ENCODE measurements at places on chromosomes 5 and 9. TPM values are rescaled to one million over a fixed set of nuclear protein-coding genes. Genes with fewer than 3 reads are reported as not detected.

IL7R gene
- polyA plus RNA-seq: 2.3 TPM

PCDHA12 gene
- polyA plus RNA-seq: 0.05 TPM

SH3TC2 gene
- 2.1 TPM for polyA plus RNA-seq

LVRN gene
- 1.6 TPM for polyA plus RNA-seq

CD274 gene
- 0.60 TPM for polyA plus RNA-seq

PELO gene
- polyA plus RNA-seq: 12.0 TPM

TMEM267 gene
- 6.8 TPM for polyA plus RNA-seq

CYLC2 gene
- polyA plus RNA-seq: not detected

OR13C5 gene
- not detected for polyA plus RNA-seq

KIF20A gene
- polyA plus RNA-seq: 13.8 TPM

DNA sequence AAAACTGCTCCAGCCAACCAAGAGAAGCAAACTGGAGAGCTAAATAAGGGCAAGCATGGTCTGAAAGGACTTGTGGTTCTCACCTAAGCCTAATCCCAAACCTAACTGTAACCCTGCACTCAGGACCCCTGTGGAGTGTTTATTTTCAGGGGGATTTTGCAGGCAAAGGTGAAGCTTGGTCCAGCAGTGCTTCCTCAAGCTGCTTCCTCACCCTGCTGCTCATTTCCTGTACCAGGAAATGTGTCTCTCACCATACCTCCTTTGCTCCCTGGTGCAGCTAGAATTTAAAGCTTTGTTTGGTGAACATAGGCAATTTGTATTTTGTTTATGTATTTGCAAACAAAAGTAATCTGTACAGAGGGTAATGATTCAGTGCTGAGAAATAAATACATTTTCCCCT is 50.2 kb downstream of the CARTPT start:
- DNase-seq: no peak

GRCh38 chr5:11681796-11682195 is 222.4 kb downstream of the CTNND2 start:
- DNase-seq: no peak

DNA sequence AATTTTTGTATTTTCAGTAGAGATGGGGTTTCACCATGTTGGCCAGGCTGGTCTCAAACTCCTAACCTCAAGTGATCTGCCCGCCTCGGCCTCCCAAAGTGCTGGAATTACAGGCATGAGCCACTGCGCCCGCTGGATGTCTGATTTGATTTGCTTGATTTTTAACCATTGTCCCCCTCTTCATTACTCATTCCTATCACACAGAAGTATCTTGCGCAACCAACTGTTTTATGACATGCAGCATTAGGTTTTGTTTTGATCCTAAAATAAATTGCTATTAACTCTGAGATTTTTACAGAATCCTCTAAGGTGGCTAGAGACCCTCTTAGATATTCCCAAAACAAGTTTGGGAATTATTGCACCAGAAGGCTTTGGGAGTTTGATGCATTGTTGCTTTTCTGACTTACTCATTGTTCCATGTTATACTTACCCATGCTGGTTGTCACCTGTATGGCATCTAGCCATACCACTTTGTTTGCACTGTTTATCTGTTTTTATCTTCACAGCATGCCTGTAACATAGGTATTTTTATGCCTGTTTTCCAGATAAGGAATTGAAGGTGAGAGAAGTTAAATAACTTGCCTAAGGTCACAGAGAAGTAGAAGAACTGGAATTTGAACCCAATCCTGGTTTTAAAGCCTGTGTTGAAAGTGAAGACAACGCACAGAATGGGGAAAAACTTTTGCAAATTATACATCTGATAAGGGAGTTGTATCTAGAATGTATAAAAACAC is 35.9 kb upstream of the PWWP2A start:
- no peak for DNase-seq

DNA sequence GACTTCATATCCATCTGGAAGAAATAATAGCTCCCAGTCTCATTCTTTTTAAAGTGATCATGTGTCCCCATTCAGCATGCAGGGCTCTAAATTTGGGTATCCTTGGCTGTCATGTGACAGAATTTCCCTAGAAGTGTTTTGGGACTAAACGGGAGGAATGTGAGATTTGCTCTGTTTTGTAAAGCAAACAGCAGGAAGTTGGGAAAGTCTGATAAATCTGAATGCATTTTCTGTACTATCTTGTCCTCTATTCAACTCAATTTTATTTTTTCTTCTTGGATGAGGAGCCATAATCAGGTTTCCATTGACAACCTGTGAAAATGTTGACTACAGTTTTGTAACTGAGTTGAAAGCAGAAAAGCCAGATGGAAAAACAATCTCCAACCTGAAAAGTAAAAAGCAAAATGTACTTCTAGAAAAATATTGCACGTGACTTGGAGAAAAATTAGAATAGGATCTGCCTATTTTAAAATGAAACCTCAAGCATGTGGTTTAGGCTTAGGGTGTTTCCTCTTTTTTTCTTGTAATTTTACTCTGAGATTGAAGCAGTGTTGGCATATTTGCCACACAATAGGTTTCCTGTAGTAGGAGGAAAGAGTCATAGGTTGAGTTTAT is 76.2 kb upstream of the IL6ST start:
- peak; percentile 82 for DNase-seq

GRCh38 chr5:6565492-6565891 is 67.4 kb downstream of the NSUN2 start:
- no peak for DNase-seq

- DNase-seq: peak; percentile 18
These were observed 115.9 kb downstream of the CDC42SE2 start for GRCh38 chr5:131379723-131380122.

GRCh38 chr5:157516006-157516405 is 56.0 kb downstream of the NIPAL4 start:
- peak; percentile 84 for DNase-seq

DNA sequence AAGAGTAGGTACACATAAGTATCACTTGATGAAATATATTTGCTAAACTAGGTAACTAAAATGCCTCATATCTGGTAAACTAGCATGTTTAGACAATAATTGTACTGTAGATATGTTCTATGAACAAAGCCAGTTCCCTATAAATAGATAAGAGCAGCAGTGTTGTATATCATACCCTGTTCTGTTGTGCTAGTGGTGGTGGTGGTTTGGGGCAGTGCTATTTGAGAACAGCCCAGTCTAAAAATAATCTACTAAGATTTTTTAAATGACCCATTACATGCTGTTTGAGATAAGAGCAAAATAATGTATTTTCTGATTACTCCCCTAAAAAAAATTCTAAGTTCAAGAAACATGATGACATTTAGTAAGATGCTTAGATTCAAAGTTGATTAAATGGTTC is 829.2 kb upstream of the DMAC1 start:
- DNase-seq: no peak

DNA sequence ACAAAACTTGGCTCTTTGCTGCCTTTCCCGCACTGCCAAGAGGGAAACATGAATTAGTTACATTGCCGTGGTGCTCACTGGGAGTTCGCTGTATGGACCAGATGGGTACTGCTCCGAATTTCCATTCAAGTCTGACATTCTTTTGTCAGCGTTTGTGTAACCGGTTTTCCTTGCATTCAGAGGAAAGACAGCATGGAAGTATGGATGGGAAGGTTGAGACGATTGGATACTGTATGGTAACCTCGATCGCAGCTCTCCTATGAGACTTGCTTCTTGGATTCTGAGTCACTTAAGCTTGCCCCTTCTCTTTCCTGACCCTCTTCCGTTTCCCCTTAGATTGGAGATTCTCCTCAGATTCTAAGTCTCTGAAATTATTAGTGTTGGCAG is 625 bp upstream of the UBLCP1 start:
- no peak for DNase-seq

DNA sequence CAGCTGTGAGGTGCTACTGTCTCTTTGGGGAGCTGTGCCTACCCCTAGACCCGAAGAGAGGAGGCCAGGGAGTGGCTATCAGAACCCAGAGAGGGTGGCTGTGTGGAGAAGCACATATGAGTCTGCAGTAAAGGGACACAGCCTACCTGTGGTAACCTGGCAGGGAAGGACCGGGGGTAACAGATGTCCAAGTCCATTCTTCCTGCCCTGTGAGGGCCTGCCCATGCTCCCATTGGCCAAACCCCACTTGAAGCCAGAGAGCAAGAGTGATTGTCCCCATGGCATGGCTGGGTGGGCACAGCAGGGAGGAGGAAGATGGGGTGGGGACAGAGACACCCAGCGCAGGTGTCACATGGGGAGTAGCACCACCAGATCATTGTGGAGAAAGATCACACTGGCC is 39.3 kb downstream of the BOD1 start:
- DNase-seq: no peak

GRCh38 chr5:3101561-3101960 is 350.1 kb upstream of the IRX2 start:
- DNase-seq: no peak

GRCh38 chr5:173786286-173787187 is 101.6 kb upstream of the CPEB4 start:
- no peak for DNase-seq

DNA sequence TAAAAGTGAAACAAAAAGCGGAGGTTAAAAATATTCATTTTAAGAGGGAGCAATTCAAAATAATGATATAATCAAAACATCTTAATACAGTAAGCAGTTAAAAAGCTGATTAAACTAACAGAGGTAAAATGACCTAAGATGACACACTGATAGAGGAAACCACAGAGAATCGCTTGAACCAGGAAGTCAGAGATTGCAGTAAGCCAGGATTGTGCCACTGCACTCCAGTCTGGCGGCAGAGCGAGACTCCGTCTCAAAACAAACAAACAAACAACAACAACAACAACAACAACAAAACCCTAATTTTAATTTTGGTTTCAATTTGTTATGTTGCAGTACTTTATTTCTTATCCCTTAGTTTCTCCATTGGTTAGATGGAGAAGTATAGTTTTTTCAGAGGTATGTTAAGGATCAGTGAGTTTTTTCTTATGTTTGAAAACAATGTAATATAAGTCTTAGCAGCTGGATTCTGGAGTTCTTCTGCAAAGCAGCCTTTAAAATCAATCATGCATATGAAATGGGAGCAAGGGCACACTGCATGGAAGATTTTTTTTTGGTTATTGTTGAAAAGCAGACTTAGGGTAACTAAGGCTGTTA is 58.5 kb downstream of the MLANA start:
- no peak for DNase-seq

- no peak for DNase-seq
These were observed 25.9 kb upstream of the NIPAL4 start for GRCh38 chr5:157434096-157434495.

GRCh38 chr9:34675048-34675714 is 12.7 kb upstream of the CCL27 start:
- no peak for DNase-seq

- DNase-seq: peak; percentile 67
These were observed 174.9 kb downstream of the ROR2 start for GRCh38 chr9:91775011-91775707.

DNA sequence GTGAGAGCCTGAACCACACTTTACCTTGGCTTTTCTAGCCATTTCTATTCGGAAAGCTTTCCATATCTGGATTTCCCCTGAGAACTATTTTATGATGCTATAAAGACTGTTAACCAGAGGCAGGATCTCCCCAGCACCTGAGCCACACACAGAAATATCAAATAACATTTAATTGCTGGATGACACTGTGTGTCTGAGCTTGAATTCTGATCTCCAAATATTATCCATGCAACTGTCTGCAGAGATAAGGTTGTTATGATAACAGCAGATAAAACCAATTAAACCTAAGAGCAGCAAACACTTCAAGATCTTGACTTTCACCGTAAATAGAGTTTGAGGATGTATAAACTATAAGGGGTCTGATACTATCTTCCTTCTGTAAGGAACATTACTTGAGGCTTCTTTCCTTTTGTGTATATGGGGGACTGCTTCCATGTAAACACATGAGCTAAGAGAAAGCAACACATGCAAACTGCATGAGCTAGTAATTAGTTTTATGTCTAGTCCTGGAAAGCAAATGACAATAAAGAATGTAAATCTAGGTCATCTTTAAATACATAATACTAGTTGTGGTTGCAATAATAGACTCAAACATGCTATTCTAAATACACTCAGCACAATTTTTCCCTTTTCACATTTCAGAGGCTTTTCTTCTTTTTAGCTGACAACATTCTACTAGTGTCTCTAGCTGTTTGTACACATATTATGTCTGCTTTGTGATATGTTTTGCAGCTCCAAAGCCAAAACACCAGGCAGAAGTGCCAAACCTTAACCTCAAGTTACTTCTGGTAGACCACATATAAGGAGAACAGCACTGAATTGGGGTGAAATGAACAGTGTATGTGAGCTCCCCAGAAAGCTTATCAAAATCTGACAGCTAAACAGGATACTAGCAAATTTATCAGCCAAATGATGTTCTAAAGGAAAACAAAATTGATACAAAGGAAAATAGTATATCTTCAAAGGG is 136.5 kb downstream of the EFNA5 start:
- no peak for DNase-seq

DNA sequence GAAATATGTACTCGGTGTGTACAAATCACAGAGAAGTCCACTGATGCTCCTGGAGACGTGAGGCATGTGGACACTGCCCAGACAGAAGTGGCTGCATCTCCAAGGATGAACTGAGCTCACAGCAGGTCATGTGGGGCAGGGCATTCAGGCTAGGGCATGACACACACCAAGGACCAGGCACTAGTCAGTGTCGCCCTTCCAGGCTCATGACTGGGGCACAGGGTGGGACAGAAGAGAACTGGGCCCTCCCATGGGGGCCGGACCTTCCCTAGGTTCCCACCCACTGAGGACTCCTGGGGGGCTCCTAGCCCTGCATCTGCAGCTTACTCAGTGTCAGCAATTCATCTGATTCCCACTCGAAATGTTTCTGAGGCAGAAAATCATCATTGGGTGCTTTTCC is 256.8 kb upstream of the IRX4 start:
- DNase-seq: no peak

- DNase-seq: no peak
These were observed 452.8 kb downstream of the NFIB start for GRCh38 chr9:13860946-13861640.

- DNase-seq: no peak
These were observed 6.5 kb downstream of the GAS1 start for GRCh38 chr9:86940774-86941173.

DNA sequence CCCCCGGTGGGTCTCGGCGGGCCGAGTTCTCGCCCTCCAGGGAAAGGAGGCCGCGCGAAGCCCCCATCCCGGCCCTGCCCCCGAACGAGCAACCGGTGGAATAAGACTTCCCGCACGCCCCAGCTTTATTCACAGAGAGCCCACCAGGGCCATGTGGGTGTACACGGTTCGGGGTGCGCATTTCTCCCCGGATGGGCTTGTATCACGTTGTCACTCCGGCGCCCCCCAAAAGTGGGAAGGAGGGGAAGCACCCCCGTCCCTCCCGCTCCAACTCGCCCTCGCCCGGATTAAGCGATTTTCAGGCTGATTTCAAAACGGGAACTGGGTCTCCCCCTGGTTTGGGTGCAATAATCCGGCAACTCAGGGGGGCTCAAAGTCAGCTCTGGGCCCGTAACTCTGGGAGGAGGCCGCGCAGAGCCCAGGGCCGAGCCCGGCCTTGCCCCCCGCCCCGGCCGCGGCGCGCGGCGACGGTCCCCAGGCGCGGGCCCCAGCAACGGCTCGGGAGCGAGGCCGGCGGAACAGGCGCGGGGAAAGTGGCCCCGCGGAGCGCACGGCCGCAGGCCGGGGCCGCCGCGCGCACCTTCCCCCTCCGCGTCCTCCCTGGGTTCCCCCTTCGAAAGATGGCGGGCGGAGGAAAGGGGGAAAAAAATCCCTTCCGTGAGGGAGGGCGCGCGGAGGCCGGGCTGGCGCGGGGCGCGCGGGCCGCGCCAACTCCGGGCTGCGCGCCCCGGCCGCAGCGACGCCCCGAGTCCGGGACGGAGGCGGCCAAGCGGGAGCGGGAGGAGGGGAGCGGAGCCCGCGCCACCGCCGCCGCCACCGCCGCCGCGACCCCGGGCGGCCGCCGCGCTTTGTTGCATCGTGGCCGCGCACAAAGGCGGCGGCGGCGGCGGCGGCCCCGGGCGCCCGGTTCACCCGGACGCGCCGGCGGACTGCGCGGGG is 644 bp downstream of the BRD3 start:
- DNase-seq: no peak
